A549 treated with Hydrocortisone at 1 μM for 4 hours (cell line): ENCODE measurements at places on chromosomes 3 and 15. TPM values are rescaled to one million over a fixed set of nuclear protein-coding genes. Genes with fewer than 3 reads are reported as not detected.

AHSG gene
- 0.09 to 0.13 TPM (median 0.12 TPM) in 4 of 5 replicates, not detected in the other for total RNA-seq

CADM2 gene
- total RNA-seq: 0.10 to 0.30 TPM (median 0.21 TPM) in 4 of 5 replicates, not detected in the other

TM4SF18 gene
- total RNA-seq: 30.3 to 41.5 TPM (median 33.5 TPM) in 5 replicates

NRG4 gene
- 0.47 to 2.8 TPM (median 0.69 TPM) in 5 replicates for total RNA-seq

FILIP1L gene
- total RNA-seq: 0.14 to 0.29 TPM (median 0.21 TPM) in 5 replicates

SEMA5B gene
- total RNA-seq: 0.16 to 0.32 TPM (median 0.20 TPM) in 5 replicates
